Frontal cortex (tissue), 4 donors: ENCODE measurements at places on chromosomes 7 and 10.

GRCh38 chr7:22867003-22867402 is 44.4 kb upstream of the TOMM7 start:
- DNase-seq = no peak

DNA sequence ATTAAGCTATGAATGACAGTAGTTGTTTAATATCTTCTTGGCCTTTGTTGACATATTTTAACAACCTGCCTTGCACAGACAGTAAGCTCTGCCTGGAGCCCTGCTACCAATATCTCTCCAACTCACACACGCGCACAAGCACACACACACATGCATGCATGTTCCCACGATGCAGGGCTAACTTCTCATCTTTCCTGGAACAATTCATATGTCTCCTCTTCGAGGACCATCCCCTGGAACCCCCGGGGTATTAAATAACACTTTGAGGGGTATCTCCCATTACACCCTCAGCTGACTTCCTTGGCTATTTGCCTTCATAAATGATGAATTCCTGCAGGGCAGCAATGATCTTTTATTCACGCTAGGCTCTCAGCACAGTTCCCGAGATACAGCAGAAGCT is 258.0 kb downstream of the TRIL start:
- no peak for DNase-seq

DNA sequence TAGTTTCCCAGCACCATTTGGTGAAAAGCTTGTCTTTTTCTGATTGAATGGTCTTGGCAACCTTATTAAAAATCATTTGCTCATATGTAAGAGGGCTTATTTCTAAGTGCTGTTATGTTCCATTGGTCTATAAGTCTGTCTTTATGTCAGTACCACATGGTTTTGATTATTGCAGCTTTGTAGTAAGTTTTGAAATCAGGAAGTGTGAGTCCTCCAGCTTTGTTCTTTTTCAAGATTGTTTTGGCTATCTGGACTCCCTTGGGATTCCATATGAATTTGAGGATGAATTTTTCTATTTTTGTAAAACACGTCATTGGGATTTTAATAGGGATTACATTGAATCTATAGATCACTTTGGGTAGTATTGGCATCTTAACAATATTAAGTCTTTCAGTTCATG is 5.4 kb downstream of the KIF11 start:
- DNase-seq = no peak

DNA sequence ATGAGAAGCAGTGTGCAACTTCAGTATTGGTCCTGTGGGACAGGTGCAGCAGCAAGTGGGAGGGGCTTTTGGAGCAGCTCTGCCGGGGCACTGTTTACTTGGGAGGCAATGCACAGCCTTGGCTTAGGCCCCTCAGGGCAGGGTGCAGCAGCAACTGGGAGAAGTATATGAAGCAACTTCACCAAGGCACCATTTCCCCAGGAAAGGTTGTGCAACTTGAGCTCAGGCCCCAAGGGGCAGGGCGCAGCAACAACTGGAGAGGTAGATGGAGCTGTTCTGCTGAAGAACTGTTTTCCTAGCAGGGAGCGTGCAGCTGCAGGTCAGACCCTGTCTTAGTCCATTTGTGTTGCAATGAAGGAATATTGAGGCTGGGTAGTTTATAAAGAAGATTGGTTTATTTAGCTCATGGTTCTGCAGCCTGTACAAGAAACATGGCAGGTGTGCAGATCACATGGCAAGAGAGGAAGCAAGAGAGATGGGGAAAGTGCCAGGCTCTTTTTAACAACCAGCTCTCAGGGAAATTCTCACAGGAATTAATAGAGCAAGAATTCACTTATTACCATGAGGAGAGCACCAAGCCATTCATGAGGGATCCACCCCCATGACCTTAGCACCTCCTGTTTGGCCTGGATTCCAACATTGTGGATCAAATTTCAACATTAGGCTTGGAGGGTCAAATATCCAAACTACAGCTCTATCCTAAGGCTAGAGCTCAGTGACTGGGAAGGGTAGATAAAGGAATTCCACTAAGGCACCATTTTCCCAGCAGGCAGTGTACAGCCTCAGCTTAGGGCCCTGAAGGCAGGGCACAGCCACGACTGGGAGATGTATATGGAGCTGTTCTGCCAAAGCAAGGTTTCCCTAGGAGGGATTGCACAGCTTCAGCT is 10.9 kb downstream of the GPR141 start:
- no peak for DNase-seq

GRCh38 chr10:113441220-113441619 is 111.6 kb upstream of the HABP2 start:
- DNase-seq = no peak

GRCh38 chr7:112056409-112056808 is 149.8 kb downstream of the DOCK4 start:
- no peak for DNase-seq

GRCh38 chr7:34227525-34227924 is 322.2 kb downstream of the BMPER start:
- no peak for DNase-seq

DNA sequence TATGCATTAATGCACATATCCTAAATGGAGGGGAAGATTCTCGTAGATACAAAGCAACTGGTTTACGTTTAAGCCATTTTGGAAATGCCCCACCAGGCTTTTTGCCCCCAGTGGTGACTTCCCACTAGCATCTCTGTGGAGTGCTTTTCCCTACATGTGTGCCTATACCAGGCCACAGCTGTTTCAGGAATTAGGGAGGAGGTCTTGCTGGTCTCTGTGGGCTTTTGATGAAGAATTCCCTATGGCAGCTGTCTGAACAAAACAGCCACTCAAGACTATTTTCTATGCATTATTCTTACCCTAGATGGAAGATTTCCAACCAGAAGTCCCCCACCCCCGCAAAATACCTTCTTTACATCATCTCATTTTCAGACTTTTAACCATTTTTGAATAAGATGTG is 52.0 kb upstream of the NMT2 start:
- DNase-seq = no peak

GRCh38 chr7:158802535-158803366 is 26.6 kb downstream of the ESYT2 start:
- no peak for DNase-seq

GRCh38 chr7:38934536-38934935 is 25.5 kb upstream of the VPS41 start:
- no peak for DNase-seq

DNA sequence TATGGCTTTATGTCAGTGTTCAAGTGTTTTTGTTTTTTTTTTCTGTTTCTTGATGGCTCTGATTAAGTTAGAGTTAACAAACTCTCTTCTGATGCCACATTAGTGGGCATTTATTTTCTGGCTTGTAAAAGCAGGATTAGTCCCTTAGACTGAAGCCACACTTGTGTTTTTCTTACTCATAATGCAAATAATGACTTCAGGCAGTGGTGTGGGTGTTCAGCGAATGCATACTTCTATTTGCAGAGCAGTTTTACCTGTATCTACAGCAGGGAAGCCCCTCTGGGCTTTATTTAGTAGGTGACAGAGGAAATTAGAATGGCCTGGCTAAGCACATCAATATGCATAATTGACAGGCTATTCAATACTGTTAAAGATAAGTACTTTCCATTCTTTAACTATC is 79.9 kb downstream of the CNNM2 start:
- no peak for DNase-seq

DNA sequence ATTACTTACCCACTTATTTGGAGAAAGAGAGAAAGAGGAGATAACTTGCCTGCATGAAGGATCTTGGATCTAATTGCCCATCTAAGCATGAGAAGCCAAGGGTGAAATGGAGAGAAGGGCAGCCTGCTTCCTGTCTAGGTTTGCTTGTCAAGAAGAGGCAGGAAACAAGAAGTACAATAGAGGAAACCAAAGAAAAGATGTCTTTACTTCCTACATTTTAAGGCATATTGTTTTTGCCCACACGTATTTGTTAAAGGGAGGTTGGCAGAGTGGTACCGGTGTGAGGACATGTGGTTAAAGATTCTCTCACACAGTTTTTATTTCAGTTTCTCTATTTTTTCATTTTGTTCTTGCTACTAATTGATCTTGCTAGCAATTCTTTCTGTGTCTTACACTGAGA is 6.0 kb upstream of the TAS2R38 start:
- DNase-seq = no peak
